Posterior cingulate gyrus (tissue), 11 donors: ENCODE measurements at places on chromosomes 7 and 10.
A peak's percentile ranks its signal among the peaks of the same experiment; 100 is the strongest.

GRCh38 chr7:100640517-100641440 lies 573 bp downstream of the TFR2 start:
- no peak for DNase-seq

DNA sequence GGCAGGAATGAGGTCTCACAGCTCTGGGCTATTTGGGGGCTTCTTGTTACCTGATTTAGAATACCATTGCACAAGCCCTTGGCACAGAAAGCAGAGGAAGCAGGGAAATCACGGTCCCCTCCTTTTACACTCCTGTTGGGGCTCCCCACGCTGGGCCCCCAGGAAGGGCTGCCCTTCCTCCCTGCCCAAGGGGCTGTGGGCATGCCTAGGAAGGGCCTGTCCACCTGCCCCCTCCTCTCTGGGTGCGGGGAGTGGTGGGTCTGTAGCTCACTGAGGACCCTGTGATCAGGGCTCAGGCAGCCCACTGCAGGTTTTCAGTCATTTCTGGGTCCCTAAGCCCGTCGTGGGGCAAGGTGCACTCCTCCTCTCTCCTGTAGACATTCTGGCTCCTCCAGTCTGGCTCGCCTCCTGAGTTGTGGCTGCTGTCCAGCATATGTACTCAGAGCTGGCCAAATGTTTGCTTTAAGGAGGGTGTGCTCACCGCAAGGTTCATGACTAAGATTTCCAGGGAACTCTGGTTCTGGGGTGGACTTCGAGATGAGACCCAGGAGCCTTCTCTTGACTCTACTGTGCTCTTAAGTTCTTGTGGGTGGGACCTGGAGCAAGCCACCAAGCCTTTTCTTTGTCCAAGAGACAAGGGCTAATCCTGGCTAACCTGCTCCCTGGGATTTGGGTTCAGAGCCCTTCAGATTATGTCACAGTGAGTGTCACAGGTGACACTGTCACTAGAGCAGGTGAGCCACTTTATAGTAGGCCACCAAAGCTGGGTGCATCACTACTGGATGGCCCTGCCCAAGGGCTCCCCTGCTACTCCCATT lies 56.0 kb downstream of the TACR2 start:
- DNase-seq: peak; percentile 59

- no peak for DNase-seq
Observed at GRCh38 chr7:37337522-37337921, 111.1 kb downstream of the ELMO1 start.

DNA sequence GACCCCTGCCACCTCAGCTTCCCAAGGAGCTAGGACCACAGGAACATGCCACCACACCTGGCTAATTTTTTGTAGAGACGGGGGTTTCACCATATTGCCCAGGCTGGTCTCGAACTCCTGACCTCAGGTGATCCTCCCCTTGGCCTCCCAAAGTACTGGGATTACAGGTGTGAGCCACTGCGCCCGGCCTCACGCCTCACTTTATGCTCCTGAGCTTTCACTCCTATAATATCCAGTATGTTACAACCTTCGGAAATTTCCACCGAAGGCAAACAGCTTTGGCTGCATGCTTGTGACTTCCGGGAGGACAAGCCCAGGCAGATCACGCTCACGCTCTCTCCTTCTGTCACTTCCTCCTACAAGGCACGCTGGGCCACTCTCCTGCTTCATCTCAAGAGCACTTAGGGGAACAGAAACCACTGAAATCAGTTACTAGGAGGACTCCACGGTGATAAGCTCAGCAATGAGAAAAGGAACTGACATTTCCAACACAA lies 4.4 kb upstream of the MAD1L1 start:
- DNase-seq: peak; percentile 31

- DNase-seq: no peak
Observed at GRCh38 chr7:50304129-50304910, at the start of gene IKZF1. TSS of gene IKZF1 (plus strand) at chr7:50304716. CDS start at chr7:50319062, 14,346 bp downstream.

- no peak for DNase-seq
Observed at GRCh38 chr10:97651773-97652172, 11.3 kb downstream of the PI4K2A start.

- DNase-seq: no peak
Observed at GRCh38 chr7:66894463-66895080, 26.5 kb upstream of the TMEM248 start.

- no peak for DNase-seq
Observed at GRCh38 chr7:156027821-156028220, 215.6 kb upstream of the SHH start.

- DNase-seq: no peak
Observed at GRCh38 chr10:62050346-62050892, 148.9 kb downstream of the ARID5B start.

GRCh38 chr7:96921231-96921630 lies 84.1 kb upstream of the DLX6 start:
- DNase-seq: no peak

DNA sequence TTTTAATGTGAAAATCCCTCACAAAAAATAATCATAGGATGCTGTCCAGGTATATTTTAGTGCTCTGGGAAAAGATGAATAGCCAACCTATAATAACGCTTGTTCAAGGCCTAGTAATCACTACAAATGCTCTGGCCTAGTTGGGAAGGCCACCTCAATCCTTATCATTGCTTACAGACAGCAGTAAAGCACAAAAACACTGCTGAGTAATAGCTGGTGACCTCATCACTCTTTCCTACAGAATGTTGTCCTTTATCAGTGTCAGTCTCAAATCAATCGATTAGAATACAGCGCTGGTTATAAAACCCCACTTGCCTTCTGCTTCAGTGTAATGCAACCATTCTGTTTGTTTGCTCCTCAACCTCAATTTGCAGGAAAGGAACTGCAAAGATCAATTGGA lies 72.6 kb upstream of the STEAP1 start:
- no peak for DNase-seq

DNA sequence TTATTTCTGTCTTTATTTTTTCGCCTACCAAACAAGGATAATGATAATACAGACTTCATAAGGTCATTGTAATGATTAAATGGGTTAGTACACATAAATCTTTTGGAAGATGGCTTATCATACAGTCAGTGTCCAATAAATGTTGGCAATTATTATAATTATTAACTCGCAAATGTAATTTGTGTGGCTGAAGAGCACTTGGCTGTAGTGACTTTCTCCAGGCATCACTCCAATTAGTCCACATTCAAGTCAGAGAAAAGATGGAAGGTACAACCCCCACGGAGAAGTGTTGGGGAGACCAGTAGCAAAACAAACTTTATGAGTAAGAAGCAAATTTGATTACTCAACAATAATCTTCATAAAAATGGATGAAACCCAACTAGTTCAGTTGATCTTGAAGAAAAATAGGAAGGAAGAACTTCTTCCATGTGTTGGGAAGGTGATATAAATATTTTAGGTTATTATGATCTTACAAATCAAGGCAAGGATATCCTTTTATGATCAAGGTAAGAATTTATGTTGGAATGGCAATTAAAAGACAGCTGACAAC lies 5.1 kb downstream of the AOAH start:
- DNase-seq: no peak

DNA sequence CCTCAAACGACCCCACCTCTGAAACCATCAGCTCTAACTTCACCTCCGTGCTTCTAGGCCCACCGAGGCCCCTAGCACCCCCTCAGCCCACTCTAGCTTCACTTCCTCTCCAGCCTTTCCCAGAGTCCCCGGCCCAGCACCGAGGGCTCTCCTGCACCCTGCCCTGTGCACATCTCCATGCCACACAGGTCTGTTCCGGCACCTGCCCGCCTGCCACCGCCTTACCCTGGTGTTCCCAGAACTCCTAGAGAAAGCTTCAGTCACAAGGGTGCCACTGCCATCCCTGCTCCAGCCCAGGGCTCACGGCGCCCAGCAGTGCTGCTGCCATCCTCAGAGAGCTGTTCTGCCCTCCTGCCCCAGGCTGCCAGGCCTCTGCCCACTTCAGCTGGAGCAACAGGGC lies 61.3 kb upstream of the INSIG1 start:
- DNase-seq: no peak

- no peak for DNase-seq
Observed at GRCh38 chr7:156665101-156665500, 24.5 kb downstream of the RNF32 start.

DNA sequence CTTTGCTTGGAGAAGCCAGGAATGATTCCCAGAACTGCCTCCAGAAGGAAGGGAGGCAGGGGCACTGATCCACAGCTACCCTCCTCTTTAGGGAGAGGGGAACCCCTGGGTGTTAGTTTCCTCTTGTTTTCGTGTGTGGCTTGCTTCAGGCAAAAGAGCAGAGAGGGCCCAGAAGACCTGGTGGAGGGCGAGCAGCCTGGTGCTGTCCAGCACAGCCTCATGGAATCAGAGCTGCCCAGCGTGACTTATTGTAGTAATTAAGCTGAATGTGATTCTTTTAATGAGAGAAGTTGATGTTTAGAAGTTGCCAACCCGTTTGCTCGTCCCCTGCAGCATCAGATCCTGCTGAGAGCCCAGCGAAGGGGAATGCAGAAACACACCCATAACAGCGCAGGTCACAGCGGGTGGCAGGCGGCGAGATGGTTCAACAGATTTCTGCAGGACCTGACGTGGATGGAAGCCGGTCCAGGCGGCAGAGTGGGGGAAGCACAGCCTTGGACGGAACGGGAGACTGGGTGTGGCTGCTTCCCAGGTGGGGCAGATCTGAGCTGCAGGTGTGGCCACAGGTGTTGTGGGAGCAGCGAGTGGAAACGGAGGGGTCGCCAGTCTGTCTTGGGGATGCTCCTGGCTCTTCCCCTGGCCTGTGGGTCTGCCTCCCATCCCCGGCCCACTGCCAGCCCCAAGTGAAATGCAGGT lies 53.7 kb upstream of the SHH start:
- no peak for DNase-seq

- no peak for DNase-seq
Observed at GRCh38 chr7:157438121-157439025, 101.6 kb downstream of the DNAJB6 start.

GRCh38 chr10:119495021-119495505 lies 47.5 kb downstream of the RGS10 start:
- DNase-seq: no peak

DNA sequence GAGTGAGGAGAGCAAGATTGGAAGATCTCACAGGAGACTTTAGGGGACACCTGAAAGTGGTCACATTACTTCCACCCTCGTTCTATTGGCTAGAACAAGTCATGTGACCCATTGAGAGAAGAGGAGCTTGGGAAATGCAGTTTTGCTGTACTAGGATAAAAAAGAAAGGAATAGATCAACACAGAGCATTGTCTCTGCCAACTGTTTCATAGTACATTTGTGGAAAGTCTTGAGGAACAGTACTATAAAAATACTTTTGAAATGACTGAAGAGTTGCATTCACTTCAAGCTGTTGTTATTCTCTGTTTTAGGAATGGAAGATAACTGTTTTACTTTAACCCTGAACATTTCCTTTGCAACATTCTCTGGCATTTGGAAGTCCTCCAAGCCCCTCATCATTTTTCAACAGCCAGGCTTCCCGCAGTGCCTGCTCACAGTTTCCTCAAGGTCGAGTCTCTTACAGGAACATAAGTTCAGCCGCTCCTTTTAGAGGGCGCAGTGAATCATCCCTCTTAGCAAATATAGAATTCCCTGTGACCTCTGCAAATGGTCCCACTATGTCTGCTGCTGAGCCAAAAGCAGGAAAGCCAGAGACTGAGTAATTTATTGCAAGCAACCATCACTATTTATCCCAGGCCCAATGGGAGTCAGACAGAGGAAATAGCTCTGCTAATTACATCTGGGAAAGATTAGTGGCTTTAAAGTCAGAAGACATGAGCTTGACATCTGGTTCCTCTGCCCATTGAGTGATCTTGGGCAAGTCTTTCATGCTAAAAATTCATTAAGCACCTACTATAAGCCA lies 40.7 kb downstream of the MRPL32 start:
- no peak for DNase-seq

DNA sequence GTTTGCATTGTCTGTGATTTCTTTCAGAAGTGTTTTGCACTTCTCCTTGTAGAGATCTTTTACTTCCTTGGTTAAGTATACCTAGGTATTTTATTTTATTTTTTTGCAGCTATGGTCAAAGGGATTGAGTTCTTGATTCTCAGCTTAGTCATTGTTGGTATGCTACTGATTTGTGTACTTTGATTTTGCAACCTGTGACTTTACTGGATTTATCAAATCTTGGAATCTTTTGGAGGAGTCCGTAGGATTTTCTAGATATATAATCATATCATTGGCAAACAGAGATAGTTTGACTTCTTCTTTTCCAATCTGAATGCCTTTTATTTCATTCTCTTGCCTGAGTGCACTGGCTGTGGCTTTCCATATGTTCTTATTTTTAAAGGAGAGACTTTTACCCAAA lies 41.9 kb downstream of the CCSER2 start:
- no peak for DNase-seq

- DNase-seq: no peak
Observed at GRCh38 chr7:43879477-43879876, 10.2 kb upstream of the MRPS24 start.

DNA sequence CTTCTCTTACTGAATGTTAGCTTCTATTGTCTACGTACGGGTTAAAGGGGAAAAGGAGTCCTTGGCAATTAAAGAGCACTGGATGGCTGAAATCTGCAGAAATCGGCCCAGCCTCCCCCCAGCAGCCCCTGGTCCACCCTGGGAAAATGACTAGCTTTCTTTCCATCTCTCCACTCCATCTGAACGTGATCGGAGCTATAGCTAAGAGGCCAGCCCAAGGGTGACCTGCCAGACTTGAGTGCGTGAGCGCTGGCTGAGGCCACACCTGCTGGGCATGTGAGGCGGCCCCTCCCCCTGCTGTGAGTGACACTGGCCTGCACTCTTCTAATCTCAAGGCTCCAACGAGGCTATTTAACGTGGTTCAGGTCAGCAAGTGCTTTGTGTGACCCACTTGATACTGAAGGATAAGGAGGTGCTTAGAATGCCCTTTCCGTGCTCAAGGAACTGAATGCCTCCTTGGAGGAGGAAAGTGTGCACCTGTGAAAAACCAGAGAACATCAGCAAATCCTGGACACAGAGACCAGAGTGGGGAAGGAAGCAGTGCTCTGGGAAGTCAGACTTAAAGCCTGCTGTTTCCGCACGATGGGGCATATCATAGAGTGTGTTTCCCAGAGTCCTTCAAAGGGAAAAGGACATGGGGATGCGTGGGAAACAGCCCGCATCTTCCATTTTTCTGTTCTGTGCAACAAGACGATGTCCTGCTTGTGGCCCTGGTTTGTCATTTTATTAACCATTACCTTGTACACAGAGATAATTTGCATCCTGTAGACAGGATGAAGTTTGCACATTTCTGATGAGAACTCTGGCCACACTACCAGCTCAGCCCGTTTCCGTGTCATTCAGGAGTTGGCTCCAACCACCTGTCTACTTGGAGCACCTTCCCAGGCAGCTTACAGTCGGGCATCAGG lies 12.5 kb upstream of the MNX1 start:
- no peak for DNase-seq

GRCh38 chr7:97218767-97219166 lies 101.3 kb downstream of the SDHAF3 start:
- DNase-seq: no peak

- no peak for DNase-seq
Observed at GRCh38 chr10:80530251-80530650, 7.5 kb upstream of the SH2D4B start.

GRCh38 chr10:9294132-9294663 lies 1239.7 kb downstream of the GATA3 start:
- DNase-seq: no peak

DNA sequence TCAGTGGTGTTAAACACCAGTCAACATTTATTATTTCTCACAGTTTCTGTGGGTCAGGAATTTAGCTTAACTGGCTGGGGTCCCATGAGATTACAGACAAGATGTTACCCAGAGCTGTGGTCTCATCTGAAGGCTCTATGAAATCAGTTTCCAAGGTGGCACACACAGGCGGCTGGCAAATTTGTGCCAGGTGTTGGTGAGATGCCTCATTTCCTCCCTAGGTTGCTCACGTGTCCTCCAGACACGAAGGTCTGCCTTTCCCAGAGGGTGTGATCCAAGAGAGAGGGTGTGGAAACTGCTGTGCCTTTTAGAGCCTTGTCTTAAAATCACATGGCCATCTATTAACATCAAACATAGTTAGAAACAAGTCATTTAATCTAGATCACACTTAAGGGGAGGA lies 209.0 kb downstream of the JCAD start:
- no peak for DNase-seq
